SK-N-DZ (cell line): ENCODE measurements at places on chromosomes 1 and 21.

DNA sequence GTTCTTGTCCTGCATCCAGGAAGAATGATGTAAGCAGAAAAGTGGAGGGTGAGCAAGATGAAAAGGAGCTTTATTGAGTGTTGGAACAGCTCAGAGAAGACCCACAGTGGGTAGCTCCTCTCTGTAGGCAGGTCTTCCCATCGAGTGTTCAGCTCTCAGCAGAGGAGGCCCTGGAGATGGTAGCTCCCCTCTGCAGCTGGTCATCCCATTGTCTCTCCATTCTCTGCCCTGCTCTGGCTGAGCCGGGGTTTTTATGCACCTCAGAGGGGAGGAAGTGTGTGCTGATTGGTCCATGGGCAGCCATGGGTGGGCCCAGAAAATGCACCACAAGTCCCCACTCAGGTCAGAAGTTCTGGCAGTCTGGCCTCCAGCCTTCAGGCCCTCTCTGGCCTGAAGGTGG, 713.7 kb downstream of the MATN1 start:
- DNase-seq: no peak

DNA sequence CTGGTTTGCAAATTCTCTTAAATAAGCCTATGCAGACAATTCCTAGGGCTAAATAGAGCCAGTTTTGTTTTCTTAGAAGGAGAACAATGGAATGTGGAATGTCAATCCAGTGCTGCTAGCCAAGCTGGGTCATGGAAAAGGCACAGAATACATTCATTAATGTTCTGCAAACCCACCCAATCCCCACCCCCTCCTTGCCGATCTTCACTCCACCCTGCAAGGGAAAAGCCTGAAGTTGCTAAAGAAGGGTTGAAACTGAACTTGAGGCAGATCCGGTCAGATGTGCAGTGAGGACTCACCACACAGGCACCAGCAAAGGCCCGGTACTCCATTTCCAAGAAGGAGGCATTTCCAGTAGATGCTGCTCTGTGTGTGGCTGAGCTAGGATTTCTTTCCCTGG, 179.6 kb downstream of the PLPP3 start:
- no peak for DNase-seq

DNA sequence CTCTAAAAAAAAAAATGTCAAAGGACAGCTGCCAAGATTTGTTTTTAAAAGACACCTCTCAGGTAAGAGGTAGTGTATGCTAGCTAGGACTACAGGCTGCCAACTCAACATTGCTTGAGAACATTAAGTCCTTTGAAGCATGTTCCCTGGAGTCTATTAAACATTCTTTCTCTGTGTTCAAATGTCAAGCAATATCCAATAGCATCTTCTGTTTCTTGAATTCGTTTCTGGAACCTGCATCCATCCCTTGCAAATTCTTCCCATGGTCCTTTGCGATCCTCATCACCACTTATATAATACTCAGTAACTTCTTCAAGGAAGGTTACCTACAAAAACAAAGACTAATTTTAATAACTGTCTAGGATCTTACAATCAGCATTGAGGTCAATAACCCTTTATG, 5.6 kb downstream of the PPP1R15B start:
- DNase-seq: no peak

DNA sequence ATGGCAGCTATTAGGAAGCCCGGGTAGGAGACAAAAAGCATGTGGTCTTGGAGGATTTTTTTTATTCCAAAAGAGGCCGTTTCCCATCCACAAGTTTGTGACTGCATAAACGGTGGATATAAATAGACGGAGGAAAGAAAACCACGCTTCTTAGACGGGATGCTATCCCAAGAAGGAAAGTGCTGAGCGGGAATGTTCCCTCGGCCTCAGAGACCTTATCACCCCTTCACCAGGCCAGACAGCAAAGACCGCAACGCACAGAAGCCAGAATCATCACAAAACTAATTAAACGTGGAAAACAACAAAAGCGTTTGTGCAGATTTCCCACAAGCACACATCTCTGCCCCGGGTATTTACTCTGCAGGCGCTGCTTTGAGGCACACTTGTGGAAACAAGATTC, 43.2 kb downstream of the HLCS start:
- peak; percentile 21 for DNase-seq

GRCh38 chr21:31351960-31352359, 7.9 kb upstream of the TIAM1 start:
- no peak for DNase-seq
